G401 (cell line): ENCODE measurements at places on chromosomes 5 and 9. TPM values are rescaled to one million over a fixed set of nuclear protein-coding genes. Genes with fewer than 3 reads are reported as not detected.

GRCh38 chr9:19148187-19148586, 20.9 kb upstream of the PLIN2 start:
- no peak for DNase-seq

- no peak for DNase-seq
These were observed 67.6 kb downstream of the TRIO start for GRCh38 chr5:14210729-14211128.

DNA sequence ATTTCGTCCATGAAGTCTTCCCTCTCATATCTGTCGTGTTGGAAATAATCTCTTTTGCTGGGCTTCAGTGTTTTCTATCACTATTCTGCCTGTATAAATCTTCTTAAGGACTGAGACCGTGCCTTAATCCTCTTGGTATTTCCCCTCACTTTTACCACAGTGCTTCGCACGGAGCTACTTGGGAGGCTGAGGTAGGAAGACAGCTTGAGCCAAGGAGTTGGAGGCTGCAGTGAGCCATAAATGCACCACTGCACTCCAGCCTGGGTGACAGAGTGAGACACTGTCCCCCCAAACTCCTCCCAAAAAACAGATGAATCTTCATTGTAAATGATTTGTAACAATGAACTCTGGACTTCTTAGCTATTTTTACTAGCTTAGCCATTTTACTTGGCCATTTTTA, 57.8 kb downstream of the PHAX start:
- no peak for DNase-seq

DNA sequence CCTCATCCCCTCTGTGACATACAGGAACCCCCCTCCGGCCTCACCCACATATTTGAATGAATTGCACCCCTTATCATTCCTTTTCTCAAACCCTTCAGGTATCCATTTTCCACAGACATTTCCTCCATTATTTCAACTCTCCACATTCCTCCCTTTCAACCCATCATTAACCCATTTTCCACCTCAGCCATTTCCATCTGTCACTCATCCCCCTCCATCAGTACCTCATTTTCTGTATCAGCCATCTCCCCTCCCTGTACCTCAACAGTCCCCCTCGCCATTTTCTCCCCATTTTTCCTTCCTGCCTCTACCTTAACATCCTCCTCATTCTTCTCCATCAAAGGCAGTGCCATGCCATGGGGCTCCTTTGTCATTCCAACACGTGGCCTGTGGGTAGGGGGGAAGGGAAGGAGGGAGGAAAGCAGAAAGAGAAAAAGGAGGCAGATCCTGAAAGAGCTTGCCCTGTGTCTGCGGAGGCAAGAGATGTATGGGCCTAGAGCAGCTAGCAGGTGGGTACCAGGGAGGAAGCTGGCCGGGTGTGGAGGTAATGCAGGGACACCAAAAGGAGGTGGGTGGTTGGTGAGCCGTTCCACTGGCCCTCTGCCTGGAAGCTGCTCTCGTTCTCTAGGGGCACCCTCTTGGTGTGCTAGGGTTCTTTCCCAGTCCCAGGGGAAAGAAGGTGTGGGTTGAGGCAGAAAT, 1.5 kb downstream of the DNAJB5 start:
- peak; percentile 51 for DNase-seq

GRCh38 chr5:111254613-111255012, 30.4 kb downstream of the CAMK4 start:
- no peak for DNase-seq

DNA sequence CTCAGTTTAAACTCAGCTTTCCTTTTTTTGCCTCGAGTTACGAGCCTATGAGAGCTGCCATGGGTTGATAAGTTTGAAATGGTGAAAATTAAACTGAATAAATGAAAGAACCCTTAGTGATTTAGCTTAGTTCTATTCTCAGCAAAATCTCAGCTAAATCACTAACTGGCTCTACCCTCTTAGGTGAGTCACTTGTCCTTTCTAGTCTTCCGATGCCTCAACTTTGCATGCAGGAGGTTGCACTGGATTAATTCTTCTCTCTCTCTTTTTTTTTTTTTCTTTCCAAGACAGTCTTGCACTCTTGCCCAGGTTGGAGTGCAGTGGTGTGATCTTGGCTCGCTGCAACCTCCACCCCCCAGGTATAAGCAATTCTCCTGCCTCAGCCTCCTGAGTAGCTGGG, 83.9 kb downstream of the PAPPA start:
- DNase-seq: no peak

- DNase-seq: peak; percentile 58
These were observed 197.1 kb downstream of the NTRK2 start for GRCh38 chr9:84866396-84867175.

GRCh38 chr9:105026451-105026850, 98.5 kb upstream of the ABCA1 start:
- DNase-seq: no peak

The PCDHA1 gene
- 0.03 TPM in 1 of 2 replicates, not detected in the other for total RNA-seq
